ENCODE measurements at places on chromosomes 4 and X.

DNA sequence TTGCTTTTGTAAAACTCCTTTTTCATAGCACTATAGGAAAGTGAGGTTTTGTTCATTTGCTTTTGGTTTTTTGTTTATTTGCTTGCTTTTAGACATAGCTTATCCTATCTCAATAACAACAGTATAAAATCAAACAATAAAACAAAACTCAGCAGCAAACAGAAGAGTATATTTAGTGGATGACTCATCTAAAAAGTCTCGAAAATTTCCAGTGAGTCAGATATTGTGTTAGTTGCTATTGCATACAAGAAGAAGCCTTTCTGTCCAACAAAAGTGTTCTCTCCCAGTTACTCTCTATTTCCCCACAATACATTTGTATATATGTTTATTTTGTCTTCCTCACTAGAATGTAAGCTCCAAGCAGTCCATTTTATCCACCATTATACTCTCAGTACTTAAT is 36.0 kb upstream of the NPNT start:
- DNase-seq, result no peak

DNA sequence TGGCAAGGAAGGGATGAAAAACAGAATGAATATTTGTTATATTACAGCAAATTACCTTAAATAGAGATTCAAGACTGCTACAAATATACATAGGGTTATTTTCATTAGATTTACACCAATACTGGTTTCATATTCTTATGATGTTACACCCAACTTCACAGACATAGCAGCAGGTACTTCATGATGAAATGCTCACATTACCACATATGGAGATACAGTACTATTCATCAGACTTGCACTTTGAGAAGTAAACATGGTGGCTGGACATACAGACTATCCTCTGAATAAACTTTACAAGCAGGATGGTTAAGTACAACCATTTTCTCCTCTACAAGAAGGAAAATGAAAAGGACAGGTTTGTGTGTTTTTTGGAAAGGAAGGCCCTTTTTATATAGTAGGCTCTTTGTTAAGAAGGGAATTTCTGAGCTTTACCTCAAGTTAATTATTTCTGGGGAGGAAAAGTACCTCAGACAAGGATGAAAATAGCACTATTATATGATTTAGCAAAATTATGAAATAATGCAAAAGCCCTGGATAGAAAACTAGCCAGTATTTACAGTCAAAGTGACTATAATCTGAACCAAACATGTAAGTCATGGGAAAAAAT is 12.0 kb upstream of the FAM120C start:
- DNase-seq, result no peak

GRCh38 chr4:165394275-165394674 is 15.5 kb downstream of the CPE start:
- no peak for DNase-seq

DNA sequence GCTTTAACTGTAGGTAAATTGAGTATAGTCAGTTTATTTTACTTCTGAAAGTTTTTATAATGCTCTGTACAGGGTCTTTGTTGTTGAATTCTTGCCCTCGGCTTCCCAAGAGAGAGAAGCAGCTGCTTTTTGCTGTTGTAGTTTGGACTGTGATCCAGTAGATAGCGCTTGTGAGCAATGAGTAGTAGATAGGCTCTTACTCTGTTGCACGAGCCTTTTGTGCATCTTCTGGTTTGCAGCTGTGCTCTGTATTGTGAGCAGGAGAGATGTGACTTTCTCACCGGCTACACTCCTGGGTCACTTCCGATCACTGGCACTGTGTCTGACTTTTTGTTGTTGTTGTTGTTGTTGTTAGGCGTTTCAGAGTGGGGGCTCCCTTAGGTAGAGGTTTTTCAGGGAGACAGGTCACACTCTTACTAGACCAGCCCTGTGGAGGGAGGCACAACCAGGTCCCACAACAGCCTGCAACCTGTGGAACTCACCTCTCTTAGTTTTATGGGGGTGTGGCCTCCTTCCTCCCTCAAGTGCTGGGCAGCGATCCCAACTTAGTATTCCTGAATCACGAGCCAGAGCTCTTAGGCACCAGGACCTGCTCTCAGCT is 822.1 kb upstream of the GALNTL6 start:
- no peak for DNase-seq

- DNase-seq, result no peak
Measured at GRCh38 chrX:75158054-75158453, 2.0 kb upstream of the ABCB7 start.

- DNase-seq, result no peak
Measured at GRCh38 chrX:142428916-142429315, 223.8 kb upstream of the MAGEC2 start.

GRCh38 chrX:136250191-136251040 is 784 bp downstream of the MAP7D3 start:
- peak; percentile 4 for DNase-seq

- no peak for DNase-seq
Measured at GRCh38 chrX:56764975-56765791, 36.1 kb downstream of the NBDY start.

DNA sequence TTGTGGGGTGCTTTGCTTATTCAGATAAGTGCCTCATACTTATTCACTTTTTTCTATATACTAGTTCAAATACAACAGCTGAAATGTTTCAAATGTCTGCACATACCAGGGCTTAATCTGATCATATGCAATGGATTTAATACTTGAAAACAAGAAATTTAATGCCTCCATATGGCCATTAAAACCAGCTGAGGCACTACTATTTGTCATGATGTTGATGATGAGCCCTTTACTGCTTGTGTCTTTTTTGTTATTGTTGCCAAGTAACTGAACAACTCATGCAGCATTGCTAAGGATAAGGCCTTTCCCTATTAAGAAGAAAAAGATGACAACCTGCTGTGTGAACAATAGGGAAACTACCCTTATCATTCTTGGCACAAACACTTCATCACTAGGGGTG is 52.5 kb downstream of the MAGEB10 start:
- DNase-seq, result no peak

- DNase-seq, result no peak
Measured at GRCh38 chr4:40202474-40202873, 5.6 kb downstream of the RHOH start.

- no peak for DNase-seq
Measured at GRCh38 chrX:146224442-146224841, 406.8 kb downstream of the SLITRK2 start.

- no peak for DNase-seq
Measured at GRCh38 chr4:118950929-118951570, 62.4 kb downstream of the SYNPO2 start.

- DNase-seq, result no peak
Measured at GRCh38 chrX:38699121-38699520, 102.1 kb upstream of the MID1IP1 start.

DNA sequence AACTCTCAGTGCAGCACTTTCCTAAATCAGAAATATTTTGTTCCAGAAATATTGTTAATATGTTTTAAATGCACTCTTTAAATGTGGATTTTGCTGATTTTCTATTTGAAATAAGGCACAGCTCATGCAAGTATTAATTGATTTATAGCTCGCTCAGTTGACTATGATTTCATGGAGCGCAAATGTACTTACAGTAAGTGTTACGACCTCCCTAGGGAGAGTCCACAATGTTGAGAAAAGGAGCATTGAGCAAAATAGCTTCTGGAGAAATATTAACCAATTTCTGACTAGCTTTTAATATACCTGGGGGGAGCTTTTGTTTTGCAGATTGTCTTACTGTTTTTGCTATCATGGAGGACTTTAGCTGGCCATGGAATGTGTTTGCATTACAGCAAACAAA is 1687.5 kb downstream of the STIM2 start:
- DNase-seq, result no peak

DNA sequence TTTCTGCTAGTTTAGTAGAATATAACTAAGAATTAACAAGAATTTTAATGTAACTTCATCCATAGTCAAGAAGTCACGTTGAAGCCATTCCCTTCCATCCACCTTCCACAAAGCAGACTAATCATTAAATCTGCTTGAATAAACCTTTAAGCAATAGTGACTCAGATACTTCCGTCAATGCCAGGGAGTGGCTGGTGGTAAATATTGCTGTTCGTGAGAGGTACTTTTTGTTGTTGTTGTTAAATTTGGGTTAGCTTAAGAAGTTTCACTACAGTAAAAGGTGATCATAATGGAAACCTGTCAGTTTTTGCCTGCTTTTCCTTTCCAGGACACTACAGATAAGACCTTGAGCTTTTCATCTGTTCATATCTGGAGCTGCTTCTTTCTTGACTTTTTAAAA is 316.3 kb downstream of the TMA16 start:
- DNase-seq, result no peak

DNA sequence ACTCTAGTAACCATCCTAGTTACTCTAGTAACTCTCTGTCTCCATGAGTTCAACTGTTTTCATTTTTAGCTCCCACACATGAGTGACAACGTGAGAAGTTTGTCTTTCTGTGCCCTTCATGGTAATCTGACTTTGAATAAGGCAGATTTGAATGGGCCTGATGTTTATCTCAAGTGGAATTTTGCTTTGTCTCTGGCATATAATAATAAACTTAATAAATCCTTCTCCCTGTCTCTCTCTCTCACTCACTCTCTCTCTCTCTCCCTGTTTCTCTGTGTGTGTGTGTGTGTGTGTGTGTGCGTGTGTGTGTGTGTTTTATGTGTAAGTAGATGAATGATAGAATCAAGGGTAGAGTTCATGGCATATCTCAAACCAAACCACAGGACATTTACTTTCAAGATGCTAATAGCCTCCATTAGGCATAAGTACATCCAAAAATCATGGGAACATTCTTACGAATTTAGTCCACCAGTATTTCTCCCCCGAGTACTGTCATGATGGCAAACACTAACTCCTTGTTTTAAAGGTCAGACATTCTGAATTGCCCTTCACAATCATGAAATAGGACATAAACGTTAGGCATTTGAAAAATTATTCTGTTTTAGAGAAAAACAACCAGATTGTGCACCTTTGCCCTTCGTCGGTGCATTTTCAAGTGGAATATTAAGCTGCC is 193.1 kb downstream of the SPATA18 start:
- no peak for DNase-seq

DNA sequence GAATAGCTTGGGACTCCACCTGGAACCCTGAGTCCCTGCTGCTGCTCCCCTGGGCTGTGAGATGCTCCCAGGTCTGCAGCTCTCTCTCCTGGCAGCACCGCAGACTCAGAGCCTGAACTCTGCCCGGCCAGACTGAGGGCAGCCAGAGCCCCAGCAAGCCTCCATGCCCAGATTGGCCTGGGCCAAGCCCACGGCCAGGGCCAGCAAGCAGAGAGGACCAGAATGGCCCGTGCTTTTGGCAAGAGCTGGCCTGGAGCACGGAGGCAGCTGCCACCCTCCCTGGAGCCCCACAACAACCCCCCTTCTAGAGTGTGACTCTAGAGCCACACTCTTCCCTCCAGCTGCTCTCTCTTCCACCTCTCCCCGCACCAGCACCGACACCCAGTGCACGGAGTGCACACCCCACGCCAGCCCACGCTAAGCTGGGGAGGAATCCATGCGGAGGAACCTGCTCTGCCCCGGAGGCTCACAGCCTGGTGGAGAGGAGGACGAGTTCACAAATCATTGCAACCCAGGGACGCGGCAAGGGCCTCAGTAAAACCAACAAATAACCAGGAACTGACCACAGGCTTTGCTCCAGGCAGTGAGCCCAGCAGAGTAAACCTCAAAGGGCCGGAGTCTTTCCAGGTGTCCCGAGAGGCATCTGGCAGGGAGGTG is 110.3 kb downstream of the HMX1 start:
- no peak for DNase-seq

DNA sequence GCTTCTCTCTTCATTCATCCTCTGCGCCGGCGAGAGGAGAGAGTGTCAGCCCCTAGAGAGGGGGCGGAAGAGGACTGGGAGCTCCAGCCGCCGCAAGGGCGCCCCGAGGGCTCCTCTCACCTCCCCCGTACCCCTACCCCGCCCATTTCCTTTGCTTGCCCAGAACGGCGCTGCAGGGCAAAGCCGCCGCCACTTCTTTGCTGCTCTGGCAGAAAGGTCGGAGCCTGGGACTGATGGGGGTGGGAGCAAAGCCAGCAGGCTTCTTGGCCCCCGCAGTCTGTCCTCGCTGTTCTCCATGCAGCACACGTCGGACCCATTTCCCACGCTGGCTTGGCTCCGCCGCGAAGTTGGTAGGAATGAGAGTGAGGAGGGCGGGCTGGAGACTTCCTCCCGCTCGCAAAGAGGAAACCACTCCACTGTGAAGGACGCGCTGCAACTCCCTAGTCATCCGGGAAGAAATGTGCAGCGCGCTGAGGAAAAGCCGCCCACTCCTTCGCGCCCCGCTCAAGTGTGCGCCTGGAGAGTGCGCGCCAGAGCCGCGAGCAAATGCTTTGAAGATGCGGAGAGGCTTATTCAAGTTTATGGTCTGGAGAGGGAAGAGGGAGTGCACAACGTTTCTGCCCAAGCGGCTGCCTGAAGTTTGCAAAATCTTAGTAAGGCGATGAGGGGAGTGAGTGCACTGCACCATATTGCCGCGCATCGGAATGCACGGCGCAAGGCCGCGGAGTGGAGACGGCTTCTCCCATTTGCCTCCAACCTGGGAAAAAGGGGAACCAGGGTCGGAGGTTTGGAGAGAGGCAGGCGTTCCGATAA is 2.8 kb upstream of the PCDH7 start:
- no peak for DNase-seq

GRCh38 chrX:132090403-132091159 is 37.2 kb downstream of the FRMD7 start:
- DNase-seq, result no peak

GRCh38 chr4:130485371-130485770 is 1389.4 kb downstream of the C4orf33 start:
- DNase-seq, result no peak

DNA sequence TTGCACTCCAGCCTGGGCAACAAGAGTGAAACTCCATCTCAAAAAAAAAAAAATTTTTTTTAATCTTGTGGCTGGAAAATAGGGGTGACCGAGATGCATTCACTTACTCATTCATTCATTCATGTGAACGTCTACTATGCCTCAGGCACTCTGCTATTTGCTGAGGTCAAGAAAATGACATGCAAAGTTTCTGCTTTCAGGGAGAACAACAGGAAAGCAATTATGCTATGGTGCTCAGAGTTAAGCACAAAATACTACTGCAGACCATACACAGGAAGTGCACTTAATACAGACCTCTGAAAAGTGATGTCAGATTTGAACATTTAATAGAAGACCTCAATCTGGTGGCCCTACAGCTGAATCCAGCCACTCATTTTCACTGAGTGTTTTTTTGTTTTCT is 59.6 kb upstream of the DUSP21 start:
- no peak for DNase-seq

GRCh38 chr4:173530326-173531085 is 477 bp upstream of the HAND2 start:
- DNase-seq, result no peak

- no peak for DNase-seq
Measured at GRCh38 chr4:91734682-91735081, 569.1 kb upstream of the GRID2 start.

DNA sequence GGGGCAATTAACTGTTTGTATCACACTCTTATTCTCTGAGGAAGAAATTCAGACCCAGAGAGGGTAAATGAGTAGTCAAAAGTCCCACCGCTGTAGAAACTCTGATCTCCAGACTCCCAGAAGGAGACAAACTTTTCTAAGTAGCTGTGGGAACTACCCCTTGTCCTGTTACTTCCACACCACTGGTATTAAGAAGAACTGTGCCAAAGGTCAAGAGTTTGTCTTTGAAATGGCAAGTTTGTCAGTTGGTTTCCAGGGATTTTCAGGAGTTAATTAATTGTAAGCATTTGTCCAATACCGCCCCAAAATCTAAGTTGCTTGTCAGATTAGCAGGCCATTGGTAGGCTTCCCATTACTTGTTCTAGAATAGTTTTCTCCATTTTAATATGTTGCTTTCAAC is 85.7 kb downstream of the GC start:
- DNase-seq, result no peak

Data from stimulated activated CD4-positive, alpha-beta T cell treated with anti-CD3 and anti-CD28 coated beads, Interleukin-1b, Interleukin-23, amount 100 ng/mL, for 1 hour (primary cell).